ENCODE measurements at places on chromosomes 4 and X. TPM values are rescaled to one million over a fixed set of nuclear protein-coding genes. Genes with fewer than 3 reads are reported as not detected.

Gene XAGE2
- 6.7 TPM for total RNA-seq

Gene SLITRK2
- 0.15 TPM for total RNA-seq

Gene JAKMIP1
- 0.65 TPM for total RNA-seq

Gene PNMA5
- total RNA-seq, result 0.18 TPM

Gene ZMAT1
- 10.0 TPM for total RNA-seq

Gene FDCSP
- total RNA-seq, result not detected

Gene BGN
- 157 TPM for total RNA-seq

Gene PLRG1
- total RNA-seq, result 55.7 TPM

- no peak for DNase-seq
Measured at GRCh38 chrX:130100180-130100579, 10.1 kb downstream of the ELF4 start.

GRCh38 chr4:184284336-184284690 is 66.6 kb upstream of the ENPP6 start:
- DNase-seq, result no peak

DNA sequence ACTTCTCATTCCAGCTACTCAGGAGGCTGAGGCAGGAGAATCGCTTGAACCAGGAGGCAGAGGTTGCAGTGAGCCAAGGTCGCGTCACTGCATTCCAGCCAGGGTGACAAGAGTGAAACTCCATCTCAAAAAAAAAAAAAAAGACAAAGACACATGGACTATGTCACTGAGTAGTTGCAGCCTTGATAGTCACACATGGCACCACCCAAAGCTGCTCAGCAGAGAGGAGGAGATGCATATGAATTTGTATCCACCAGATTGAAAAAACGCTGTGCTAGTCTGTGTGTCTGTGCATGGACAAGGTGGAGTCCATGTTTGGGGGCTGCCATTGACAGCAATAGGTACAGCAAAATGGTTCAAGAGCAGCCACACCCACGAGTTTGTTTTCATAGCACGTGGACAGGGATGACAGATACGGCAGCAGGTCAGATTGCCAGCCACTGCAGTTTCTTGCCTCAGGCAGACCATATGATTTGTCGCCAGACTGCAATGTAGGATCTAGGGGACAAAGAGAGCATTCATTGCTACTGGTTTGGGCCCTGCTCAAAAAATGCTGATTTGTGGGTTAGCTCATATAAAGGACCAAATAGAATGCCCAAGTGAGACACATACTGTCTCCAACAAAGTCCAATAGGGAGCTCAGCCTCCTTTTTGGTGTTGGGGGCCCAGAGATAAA is 89.9 kb downstream of the CEP135 start:
- DNase-seq, result no peak

DNA sequence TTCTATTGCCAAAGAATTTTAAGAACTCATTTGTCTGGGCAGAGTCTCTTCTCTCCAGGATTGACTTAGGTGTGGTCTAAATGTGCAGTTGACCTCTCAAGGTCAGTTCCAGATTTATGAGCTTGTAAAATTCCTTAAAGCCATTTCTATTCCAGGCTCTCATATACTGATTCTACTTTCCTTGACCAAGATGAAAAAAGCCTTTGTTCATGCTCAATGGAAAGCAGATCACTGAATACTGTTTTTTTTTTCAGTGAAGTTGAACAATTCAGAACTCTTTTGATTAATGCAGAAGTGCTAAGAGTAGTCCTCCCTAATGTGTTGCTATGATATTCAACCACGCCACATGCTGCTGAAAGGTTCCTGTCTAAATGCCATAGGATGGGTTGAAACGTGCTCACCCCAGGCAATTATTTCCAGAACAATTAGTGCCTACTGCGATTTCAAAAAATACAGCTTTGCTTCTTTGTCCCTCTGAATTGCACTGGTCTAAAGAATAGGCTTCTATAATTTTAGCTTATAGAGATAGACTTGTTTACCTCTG is 312.4 kb upstream of the PABPC5 start:
- DNase-seq, result no peak

DNA sequence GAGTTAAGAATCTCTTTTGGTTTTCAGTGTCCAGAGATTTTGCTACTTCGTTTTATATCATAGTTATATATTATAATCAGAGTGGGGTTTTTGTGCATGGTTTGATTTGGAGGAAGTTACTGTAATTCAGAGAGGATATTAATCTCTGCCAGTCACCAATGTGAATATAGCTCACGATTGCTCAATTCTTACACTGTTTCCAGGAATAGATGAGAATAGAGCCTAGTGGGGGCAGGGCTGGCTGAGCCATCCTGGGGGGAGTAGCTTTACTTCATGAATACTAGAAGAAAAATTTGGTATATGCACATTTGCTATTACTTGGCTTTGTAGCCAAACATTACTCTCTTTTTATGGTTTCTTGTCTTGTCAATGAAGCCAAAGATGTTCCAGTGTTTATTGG is 60.9 kb upstream of the TRPC3 start:
- DNase-seq, result no peak

DNA sequence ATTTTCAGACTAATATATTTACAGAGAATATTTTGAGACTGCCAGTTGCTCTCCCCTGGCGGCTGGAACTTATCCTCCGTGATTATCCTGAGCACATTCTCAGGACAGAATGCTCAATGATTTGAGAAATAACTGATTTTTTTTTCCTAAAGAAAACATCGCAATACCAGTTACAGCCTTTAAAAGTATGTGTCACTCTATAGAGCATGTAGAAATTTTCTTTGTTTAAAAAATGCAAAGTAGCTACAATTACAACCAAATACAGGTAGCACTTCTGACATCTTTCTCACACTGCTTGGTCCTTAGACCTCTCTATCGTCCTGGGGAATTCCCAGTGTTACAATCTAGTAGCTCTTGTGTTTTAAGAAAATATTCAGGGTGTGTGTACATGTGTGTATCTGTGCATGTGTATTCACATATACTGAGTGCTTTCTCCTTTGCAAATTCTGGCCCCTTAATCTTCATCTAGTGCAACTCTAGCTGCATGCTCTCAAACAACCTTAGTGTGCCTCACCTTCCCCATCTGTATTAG is 13.8 kb downstream of the APBB2 start:
- DNase-seq, result no peak

- no peak for DNase-seq
Measured at GRCh38 chr4:163673848-163674697, 179.6 kb downstream of the TMA16 start.

DNA sequence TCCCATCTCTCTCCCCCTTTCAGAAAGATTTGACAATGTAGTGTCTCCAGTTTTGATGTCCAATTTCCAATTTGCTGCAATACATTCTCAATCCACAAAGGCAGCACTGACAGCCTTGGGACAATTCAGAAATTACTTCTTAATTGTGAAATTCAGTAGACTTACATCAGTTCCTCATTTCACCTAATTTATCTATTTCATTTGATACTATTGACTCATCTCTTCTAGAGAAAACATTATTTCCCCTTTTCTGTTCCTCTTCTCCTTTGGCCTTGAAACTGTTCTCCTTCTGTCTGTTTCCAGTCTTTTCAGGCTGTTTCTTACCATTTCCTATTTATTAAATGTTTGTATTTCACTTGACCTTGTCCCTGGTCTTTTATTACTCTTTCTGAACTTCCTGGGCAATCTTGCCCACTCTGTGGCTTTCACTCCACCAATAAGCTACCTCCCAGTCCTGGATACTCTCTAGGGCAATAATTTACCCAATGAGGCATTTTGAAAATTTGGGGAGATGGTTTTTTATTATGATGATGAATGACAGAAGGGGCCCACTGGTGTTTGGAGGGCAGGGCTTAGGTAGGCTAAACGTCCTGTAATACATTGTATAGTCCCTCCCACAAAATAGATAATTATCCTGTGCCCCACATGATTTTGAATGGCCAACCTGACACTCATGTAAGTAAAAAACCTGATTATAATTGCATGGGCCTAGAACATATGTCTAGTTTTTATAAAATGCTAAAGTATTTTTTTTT is 498.0 kb upstream of the BOD1L1 start:
- no peak for DNase-seq

DNA sequence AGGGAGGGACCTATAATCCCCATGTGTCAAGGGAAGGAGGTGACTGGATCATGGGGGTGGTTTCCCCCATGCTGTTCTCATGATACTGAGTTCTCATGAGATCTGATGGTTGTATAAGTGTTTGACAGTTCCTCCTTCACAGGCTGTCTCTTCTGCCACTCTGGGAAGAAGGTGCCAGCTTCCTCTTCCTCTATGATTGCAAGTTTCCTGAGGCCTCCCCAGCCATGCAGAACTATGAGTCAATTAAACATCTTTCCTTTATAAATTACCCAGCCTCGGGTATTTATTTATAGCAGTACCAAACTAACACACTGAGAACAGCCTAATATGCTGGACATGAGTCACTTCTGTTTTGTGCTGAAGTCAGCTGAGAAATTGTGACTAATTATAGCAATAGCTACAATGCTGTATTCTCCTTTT is 656.9 kb upstream of the CPEB2 start:
- DNase-seq, result no peak

Data from lower lobe of right lung (tissue), 2 donors.